Tibial nerve (tissue), 4 donors: ENCODE measurements at places on chromosomes 7 and 10. TPM values are rescaled to one million over a fixed set of nuclear protein-coding genes. Genes with fewer than 3 reads are reported as not detected.

- DNase-seq, result no peak
Observed at GRCh38 chr10:29343607-29344038, 54.8 kb downstream of the LYZL1 start.

- no peak for DNase-seq
Observed at GRCh38 chr7:431658-432111, 88.0 kb downstream of the PDGFA start.

- DNase-seq, result no peak
Observed at GRCh38 chr10:70722820-70723424, 50.6 kb downstream of the ADAMTS14 start.

- no peak for DNase-seq
Observed at GRCh38 chr7:137360087-137360679, 16.6 kb upstream of the PTN start.

The NOS3 gene
- total RNA-seq, result 21.2 TPM

The SPDYE1 gene
- not detected for total RNA-seq

The SLC26A5 gene
- 0.20 TPM for total RNA-seq
